Dermis blood vessel endothelial cell (primary cell): ENCODE measurements at places on chromosomes 6 and 20. TPM values are rescaled to one million over a fixed set of nuclear protein-coding genes. Genes with fewer than 3 reads are reported as not detected.
A peak's percentile ranks its signal among the peaks of the same experiment; 100 is the strongest.

DNA sequence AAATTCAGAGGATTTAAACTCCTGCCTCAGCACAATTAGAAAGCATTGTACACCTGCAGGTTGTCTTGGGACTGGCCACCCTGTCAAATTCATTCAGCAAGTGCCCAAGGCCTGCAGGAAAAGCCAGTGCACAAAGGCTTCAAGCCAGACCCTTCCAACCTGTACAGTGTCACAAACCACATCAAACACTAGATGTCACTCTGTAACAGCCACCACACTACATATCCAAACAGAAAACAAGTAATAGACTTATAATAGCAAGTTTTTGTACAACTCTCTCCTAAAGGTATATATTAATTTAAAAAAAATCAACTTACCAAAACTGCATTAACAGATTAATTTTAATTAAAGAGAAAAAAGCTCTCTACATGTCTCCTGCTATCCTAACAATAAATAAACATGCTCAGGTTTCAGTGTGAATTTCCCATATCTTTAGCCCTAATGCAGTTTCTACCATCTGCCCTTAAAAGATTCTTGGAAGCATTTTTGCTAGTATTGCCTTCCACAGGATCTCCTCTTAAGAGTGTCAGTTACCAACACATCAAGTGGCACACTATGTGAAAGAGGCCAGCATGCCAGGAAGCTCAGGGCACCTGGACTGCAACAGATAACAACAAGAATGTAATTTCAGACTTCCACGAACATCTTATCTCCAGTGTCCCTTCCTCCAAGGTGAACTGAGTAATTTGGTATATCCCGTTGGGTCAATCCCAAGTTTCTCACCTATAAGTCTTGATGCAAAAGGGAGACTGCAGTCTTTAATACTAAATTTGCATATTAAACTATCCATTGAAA, 47.5 kb downstream of the RALGAPA2 start:
- peak; percentile 83 for DNase-seq

DNA sequence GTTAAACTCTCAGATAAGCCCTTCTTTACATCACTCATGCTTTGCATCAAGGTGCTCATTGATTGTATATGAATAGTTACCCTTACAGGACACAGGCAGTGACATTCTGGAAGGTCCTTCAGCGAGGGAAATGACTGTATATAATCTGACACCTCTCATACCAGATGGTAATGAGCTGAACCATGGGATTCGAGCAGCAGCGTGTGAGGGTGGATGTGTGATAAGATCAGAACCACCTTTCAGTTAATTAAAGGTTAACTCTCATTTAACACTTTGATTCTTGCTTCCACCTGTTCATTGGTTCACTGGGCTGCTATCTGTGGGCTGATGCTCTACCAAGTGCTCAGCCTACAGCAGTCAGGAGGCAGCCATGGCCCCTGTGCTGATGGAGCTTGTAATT, 24.2 kb downstream of the NEDD9 start:
- DNase-seq: peak; percentile 32

DNA sequence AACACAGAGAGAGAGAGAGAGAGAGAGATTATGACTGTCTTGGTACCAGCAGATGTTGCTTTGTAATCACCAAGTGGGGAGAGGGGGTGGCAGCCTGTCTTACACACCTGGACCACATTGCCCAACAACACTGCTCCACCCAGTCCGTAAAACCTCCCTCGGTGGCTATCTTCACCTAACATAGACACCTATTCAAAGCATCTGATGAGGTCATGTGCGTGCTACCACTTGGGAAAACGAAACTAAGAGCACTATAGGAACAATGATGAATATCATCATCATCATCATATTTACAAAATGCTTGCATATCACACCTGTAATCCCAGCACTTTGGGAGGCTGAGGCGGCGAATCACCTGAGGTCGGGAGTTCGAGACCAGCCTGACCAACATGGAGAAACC, 24.1 kb upstream of the SALL4 start:
- DNase-seq: no peak

GRCh38 chr20:19015351-19016139, 196.9 kb upstream of the SLC24A3 start:
- DNase-seq: no peak

DNA sequence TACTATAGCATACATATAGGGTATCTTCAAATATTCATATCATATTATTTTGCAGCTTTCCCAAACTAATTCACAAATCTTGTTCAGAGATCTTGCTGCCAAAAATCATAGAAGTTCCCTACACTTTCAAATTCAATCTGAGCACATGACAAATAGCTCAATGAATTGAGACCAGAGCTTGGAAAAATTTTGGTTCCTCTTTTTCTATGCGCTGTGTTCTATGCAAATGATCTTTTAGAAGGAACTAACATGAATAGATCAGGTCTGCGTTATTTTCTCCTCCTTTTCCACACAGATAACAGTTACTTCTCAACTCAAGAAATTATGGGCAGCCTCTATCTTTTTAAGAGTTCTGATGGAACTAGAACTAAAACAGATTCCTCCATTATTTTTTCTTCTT, 316.3 kb downstream of the ARHGAP18 start:
- no peak for DNase-seq

The DOK5 gene
- total RNA-seq: 0.34 and 0.51 TPM in 2 replicates

The RUNX2 gene
- under 0.01 and 0.05 TPM in 2 replicates for total RNA-seq
